ENCODE measurements at places on chromosomes 6 and 20. TPM values are rescaled to one million over a fixed set of nuclear protein-coding genes. Genes with fewer than 3 reads are reported as not detected.

Gene C6orf58
- total RNA-seq, result not detected

GRCh38 chr20:62080249-62080990 lies 14.7 kb upstream of the TAF4 start:
- DNase-seq, result no peak

DNA sequence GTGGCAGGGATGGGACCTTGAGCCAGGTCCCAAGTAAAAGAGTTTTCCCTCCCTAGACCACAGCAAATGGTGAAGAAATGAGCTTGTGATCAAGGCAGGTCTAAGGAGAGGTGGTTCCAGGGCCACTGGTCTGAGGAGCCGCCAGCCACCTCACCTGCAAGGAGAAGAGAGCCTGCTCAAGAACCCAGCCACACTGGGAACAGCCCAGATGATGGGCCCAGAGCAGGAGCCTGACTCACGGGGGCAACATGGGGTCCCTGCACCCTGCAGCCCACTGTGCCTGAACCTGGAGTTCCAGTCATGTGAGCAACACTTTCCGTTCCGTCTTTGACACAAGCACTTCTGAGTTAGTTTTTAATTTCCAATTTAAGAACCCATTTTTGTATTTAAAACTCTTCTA lies 204.5 kb upstream of the CDH4 start:
- DNase-seq, result no peak

- no peak for DNase-seq
These were observed 60.8 kb upstream of the TMEM30A start for GRCh38 chr6:75345413-75345812.

DNA sequence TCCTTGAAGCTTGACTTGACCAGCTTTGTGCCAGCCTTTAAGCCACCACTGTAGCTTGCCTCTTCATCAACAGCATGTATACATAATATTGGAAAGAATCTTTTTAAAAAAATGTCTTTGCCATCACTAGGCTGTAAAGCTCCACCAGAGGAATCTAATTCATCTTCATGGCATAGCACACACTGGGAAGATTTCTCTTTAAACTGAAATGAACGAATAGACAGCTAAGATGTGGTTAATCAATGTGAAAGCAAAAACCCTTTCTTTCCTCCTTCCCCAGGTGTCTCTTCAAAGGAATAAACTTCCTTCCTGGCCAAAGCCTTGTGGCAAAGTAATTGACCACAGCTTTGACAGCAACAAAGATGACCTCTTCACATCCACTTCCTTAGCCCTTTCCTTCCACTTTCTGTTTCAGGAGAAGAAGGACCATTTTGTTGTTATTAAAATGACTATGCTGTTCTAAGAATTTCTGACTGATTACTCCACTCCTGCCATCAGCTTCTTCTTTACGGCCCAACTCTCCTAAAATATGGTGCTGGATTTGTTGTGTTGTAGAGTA lies 428.7 kb upstream of the SOX4 start:
- DNase-seq, result peak; percentile 18

GRCh38 chr6:29961966-29962365 lies 19.6 kb downstream of the HLA-A start:
- no peak for DNase-seq

Gene MCHR2
- not detected for total RNA-seq

Gene PDYN
- not detected for total RNA-seq

Gene NKAIN4
- total RNA-seq, result not detected

- DNase-seq, result no peak
These were observed 636 bp upstream of the EEF1A1 start for GRCh38 chr6:73521351-73521985.

- DNase-seq, result no peak
These were observed 69.6 kb upstream of the ZNF184 start for GRCh38 chr6:27542485-27542884.

Gene TMEM217
- total RNA-seq, result 1.6 TPM

Gene RHAG
- not detected for total RNA-seq

DNA sequence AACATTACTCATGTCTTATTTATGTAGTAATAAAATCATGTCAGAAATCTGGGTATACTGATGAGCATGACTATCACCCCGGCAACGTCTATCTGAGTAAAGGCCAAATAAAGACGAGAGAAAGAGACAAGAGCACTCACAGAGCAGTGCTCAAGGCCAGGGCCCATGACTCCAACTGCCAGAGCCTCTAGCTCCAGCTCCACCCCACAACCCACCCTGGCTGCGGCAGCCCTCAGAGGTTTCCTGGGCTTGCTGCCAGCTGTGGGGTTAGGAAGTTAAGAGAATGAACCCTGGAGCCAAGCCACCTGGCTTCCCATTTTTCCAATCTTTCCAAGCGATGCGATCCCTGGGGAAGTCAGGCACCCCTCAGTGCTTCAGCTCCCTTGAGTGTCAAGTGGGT lies 92.0 kb upstream of the PAX1 start:
- no peak for DNase-seq

Gene OR2J3
- not detected for total RNA-seq

DNA sequence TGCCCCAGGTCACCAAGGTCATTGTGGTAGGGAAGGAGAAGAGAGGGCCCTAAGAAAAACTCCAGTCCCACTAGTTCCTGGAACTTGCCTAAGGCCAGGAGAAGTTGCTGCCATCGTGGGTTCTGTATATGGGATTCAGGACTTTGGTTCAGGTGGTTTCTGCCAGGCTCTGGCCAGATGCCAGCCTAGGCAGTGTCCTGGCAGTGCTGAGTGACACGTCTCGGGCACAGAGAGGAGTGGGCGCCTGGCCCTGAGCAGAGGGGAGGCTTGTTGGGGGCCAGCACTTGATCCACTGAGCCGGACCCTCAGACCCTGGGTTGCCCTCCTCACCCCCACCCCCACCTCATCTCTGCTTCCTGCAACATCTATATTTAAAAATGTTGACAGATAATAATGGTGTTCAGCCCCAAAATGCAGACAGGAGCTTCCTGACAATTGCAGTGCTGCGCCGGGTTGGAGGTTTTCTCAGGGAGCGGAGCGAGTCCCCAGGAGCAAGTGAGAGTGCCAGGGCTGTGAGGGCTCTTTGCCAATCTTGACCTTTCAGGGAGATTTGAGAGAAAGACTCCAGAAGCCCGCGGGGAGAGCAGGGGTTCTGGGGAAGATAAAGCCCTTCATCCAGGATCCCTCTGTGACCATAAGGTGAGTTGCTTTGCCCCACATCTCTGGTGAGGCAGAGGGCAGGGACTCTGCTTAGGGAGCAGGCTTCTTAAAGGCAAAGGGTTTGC lies 71.9 kb downstream of the PHACTR3 start:
- DNase-seq, result no peak

Gene HMGA1
- total RNA-seq, result 269 TPM

DNA sequence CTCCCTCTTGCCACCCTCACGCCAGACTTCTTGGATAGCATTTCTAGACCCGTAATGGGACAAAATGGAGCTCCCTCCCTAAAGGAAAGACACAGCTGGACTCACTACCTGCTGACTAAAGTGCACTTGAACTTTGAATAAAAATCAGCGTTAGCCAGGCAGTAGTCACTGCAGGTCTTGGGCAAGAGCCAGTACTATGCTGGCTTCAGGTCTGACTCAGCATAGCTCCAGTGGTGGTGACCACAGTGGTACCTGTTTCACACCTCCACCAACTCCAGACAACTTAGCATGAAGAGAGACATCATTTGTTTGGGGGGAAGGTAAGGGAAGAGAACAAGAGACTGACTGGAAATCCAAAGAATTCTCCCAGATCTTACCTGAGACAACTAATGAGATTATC lies 906.8 kb downstream of the GRIK2 start:
- no peak for DNase-seq

GRCh38 chr20:41717483-41717882 lies 99.3 kb upstream of the CHD6 start:
- DNase-seq, result no peak

- DNase-seq, result no peak
These were observed 161.6 kb downstream of the ZDHHC14 start for GRCh38 chr6:157542414-157543160.

DNA sequence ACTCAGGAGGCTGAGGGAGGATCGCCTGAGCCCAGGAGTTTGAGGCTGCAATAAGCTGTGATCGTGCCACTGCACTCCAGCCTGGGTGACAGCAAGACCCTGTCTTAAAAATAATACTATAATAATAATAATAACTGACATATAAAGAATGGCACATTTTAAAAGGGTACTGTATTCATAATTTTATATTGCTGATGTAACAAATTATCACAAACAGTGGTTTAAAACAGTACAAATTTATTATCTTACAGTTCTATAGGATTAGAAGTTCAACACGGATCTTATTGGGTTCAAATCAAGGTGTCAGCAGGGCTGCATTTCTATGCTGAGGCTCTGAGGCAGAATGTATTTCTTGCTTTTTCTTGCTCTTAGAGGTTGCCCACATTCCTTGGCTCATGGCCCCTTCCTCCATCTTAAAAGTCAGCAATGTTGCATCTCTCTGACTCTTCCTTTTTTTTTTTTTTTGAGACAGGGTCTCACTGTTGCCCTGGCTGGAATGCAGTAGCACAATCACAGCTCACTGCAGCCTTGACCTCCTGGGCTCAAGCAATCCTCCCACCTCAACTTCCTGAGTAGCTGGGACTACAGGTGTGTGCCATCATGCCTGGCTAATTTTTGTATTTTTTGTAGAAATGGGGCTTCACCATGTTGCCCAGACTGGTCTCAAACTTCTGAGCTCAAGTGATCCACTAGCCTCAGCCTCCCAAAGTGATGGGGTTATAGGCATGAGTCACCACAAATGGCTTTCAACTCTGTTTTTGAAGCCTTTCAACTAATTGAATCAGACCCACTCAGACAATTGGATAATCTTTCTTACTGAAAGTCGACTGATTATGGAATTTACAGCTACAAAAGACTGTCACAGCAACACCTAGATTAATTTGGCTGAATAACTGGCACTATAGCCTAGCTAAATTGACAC lies 22.8 kb upstream of the SRSF3 start:
- no peak for DNase-seq

Gene IL17A
- 5.5 TPM for total RNA-seq

- DNase-seq, result no peak
These were observed 4.3 kb downstream of the MMP24OS start for GRCh38 chr20:35273449-35274171.

DNA sequence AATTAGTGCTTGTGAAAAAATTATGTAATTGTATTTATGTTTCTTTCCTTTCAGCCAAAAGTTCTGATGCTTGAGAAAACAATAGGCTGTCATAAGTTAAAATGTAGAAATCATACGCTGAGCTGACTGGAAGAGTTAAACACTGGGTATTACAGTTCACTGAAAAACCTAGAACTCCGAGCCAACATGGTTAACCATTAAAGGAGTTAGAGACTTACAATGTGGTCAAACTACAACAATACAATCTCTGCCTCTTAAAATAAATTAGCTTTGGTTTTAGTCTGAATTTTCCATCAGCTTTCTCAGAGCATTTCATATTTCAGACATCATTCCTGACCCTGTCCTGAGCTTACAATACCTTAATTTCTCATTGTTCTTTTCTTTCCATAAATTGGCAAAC lies 91.0 kb downstream of the COL12A1 start:
- no peak for DNase-seq

DNA sequence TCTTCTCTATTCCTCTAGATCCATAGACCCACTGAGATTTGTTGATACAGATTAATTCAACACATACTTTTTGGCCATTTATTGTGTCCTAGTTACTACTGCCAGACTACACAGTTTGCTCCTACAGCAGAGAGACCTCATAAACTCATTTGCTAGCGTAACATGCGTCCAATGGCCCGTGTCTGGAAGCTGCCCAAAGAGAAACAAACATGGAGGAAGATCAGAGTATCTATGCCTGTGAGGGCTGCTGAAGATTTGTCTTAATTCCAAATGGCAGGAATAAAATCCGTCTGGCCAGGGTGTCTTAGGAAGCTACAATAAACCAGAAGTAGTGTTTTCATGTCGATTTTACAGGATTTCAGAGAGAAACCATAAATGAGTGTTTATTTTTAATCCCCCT lies 214.7 kb downstream of the CLIC5 start:
- DNase-seq, result no peak

DNA sequence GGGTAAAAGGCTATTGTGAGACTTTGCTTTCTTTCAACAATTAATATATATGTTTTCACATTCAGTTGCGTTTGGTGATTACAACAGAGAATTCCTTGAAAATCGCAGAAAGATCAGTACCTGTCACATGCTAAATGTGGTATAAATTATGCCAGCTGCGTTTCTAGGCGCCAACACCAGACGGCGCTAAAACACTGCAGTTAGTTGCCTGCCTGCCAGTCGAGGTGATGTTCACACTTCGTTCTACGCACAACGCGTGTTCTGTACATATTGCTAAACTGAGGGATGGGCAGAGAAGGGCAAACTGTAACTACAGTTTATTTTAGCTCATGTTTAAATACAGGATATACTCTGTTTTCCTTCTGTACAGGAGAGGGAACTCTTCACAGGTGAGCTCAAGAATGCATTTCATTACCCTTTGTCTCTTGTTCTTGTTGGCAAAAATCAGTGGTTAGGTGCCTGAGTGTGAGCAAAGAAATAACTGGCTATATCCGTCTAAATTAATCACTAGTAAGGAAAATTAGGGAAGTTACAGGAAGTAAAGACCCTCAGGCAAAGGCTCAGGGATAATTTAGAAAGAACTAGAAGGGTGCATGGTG lies 100.1 kb upstream of the RGS17 start:
- peak; percentile 44 for DNase-seq

GRCh38 chr20:41214202-41214601 lies 76.9 kb downstream of the PLCG1 start:
- no peak for DNase-seq

DNA sequence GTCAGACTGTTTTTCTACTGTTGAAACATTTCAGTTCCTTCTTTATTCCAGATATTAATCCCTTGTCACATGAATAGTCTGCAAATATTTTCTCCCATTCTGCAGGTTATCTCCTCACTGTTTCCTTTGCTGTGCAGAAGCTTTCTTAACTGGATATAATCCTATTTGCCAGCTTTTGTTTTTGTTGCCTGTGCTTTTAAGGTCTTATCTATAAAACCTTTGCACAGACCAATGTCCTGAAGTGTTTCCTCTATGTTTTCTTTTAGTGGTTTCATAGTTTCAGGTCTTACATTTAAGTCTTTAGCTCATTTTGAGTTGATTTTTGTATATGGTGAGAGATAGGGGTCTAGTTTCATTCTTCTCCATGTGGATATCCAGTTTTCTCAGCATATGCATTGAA lies 19.2 kb downstream of the NCOA6 start:
- DNase-seq, result no peak

DNA sequence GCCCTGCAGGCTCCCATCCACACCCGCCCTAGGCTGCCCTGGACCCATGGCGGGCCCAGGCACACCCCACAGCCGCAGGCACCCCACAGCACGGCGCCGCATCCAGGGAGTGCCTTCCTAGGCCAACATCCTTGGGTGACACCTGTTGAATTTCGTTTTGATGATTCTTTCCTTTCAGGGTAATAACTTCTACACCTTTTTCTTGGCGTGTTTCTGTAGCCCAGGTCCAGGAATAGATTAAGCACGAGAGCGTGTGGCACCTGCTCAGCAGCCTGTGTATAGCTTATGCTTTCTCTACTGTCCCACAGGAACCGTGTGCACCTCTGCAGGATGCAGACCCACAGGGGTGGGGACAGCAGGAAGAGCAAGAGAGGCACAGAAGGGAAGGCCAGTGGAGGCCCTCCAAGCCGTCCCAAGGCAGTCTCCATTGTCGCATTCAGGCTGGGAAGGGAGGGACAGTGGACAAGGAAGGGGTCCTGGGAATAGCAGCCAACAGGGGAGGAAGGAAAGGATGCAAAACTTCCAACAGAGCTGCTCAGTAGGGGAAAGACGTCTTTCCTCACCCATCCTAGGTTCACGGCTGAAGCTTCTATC lies 118.1 kb upstream of the AFDN start:
- DNase-seq, result no peak

Measured in activated CD4-positive, alpha-beta memory T cell treated with anti-CD3 and anti-CD28 coated beads, Interleukin-2, amount 10 ng/mL, durations not matched to agents 7 days and 5 days (primary cell).